Endodermal cell (in vitro differentiated cells): ENCODE measurements at places on chromosomes 12 and 14. TPM values are rescaled to one million over a fixed set of nuclear protein-coding genes. Genes with fewer than 3 reads are reported as not detected.

The AQP6 gene
- not detected in 2 replicates for total RNA-seq

The STAC3 gene
- 2.1 to 8.8 TPM (median 6.8 TPM) in 3 replicates for total RNA-seq

The KRT82 gene
- not detected in 3 replicates for total RNA-seq

The MAP3K9 gene
- total RNA-seq, result 30.0 and 34.1 TPM in 2 replicates

The BCL11B gene
- total RNA-seq, result 6.0 to 8.3 TPM (median 6.8 TPM) in 3 replicates

- H3K4me3 ChIP-seq, result no peak overlapping the region
- no peaks in the 10 kb centered on the region for H3K36me3 ChIP-seq
- no peak for DNase-seq
- H3K4me1 ChIP-seq, result no peaks in the 10 kb centered on the region
- H3K27me3 ChIP-seq, result no peaks in the 10 kb centered on the region
Observed at GRCh38 chr14:90730206-90730766, 85.9 kb downstream of the TTC7B start.

DNA sequence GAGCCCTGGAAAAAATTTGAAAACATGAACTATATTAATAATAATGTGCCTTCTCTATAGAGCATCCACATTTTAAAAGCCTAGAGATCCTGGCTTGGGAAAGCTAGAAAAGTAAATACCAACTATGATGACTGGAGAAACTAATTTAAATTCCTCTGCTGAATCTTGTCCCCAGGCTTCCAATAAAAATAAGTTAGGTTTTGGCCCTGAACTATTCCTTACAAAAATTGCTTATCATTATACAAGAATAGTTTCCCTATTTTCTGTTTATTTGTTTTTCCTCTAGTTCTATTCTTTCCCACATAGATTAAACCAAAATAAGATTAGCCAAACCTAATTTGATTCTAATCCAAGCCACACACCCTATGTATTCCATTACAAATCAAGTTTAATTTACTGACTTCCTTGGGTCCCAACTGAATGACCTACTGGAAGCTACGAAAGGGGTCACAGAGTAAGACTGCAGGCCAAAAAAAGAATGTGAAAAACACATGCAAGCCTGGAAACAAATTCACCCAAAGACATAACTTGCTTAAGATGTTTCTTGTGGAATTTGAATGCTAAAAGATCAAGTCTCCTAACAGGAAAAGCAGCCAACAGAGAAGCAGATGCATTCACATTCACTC, 133.0 kb downstream of the PAWR start:
- peaks cover 50% of the 10 kb centered on the region for H3K36me3 ChIP-seq
- H3K4me1 ChIP-seq, result no peaks in the 10 kb centered on the region
- H3K27me3 ChIP-seq, result no peaks in the 10 kb centered on the region
- DNase-seq, result no peak

DNA sequence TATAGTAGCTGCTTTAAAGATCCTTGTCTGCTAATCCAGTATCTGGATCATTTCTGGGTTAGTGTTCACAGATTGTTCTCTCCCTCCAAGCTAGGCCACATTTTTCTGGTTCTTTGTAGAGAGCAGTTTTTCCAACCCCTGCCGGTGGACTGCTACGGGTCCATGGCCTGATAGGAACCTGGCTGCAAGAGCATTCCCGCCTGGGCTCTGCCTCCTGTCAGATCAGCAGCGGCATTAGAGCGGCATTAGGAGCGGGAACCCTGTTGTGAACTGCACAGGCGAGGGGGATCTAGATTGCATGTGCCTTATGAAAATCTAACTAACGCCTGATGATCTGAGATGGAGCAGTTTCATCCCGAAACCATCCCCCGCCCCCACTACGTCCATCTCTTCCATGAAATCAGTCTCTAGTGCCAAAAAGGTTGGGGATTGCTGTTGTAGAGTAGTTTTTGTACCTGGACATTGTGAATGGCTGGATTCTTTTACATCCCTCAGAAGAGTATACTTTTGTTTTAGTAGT, 50.4 kb downstream of the MYRFL start:
- no peaks in the 10 kb centered on the region for H3K27me3 ChIP-seq
- no peaks in the 10 kb centered on the region for H3K4me1 ChIP-seq
- DNase-seq, result no peak
- H3K36me3 ChIP-seq, result no peaks in the 10 kb centered on the region
- no peak overlapping the region for H3K27ac ChIP-seq

DNA sequence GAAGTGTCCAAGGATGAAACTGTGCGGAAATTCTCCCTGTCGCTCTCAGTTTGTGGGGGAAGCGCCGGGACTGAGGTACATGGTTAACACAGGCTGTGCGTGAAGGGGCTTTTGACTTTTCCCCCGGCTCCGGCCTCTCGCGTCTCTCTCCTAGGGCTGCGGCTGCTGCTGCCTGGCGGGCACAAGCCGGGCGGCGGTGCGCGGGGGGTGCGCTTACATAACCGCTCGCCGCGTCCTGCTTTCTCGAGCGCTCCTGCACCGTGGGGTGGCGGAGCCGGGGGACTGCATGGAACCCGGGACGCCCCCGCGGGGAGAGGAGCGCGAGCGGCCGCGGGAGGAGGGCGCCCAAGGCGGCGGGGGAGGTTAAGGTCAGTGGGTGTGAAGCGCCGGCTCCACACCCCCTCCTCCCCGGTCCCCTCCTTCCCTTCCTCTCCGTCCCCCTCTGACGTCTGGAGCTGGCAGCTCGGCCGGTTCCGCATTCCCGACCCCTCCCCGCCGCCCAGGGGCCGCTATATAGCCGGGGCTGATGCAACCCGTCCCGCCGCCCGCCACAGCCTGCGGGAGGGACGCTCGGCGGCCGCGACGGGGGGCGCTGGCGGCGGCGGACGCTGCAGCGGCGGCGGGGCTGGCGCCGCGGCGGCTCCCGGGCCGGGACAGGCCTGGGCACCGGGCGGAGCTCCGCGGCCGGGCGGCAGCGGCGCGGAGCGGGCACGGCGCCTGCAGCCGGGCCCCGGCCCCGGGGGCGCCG, at the start of gene JDP2:
TSS of gene JDP2 (plus strand) at position 541 of the 748 bp plus-strand sequence. CDS start 9,899 bp downstream, outside the sequence.
- H3K27ac ChIP-seq, result peak within 1 kb of the TSS; percentile 27
- peaks cover 5% of the 10 kb centered on the region for H3K36me3 ChIP-seq
- DNase-seq, result peak; percentile 92
- peak within 1 kb of the TSS; percentile 80 for H3K4me3 ChIP-seq
- no peaks in the 10 kb centered on the region for H3K4me1 ChIP-seq

GRCh38 chr14:38083039-38083438, 124.7 kb upstream of the SSTR1 start:
- H3K27me3 ChIP-seq, result no peaks in the 10 kb centered on the region
- H3K36me3 ChIP-seq, result no peaks in the 10 kb centered on the region
- no peak overlapping the region for H3K4me3 ChIP-seq

DNA sequence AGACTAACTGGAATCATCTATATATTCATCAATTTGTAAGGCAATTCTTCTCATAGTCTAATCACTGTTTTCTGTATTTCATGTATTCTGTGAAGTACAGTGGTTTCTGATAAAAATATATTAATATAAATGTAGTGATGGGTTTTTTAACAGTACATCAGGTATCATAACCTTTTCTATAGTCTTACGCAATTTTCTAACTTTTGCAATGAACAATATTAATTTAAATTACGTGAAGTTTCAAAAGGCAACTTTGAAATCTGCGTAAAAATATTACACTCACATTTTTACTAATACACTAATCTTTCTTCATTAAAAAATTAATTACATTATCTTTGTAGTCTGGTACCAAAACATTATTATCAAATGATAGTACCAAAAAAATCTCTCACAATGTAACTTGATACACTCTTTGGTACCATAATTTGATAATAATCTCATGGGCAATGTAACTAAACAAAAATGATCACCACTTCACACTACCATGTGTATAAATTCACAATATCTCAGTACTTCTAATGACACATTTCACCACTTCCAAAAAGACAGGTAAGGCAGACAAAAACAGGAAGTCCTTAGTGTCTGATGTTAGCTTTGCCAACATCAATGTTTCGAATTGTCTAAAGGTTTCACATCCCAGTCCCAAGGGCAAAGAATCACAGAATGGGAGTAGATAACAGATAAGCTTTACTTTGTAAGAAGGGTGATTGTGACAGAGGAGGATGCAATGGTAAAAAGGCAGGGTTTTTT, 8.7 kb downstream of the DNAI7 start:
- H3K27ac ChIP-seq, result no peak overlapping the region
- no peaks in the 10 kb centered on the region for H3K4me1 ChIP-seq
- H3K27me3 ChIP-seq, result no peaks in the 10 kb centered on the region
- no peak overlapping the region for H3K4me3 ChIP-seq

GRCh38 chr12:6603095-6603567, 4.0 kb downstream of the CHD4 start:
- peak overlapping the region; percentile 59 for H3K27ac ChIP-seq
- DNase-seq, result peak; percentile 67
- peaks cover 4% of the 10 kb centered on the region for H3K4me1 ChIP-seq

- H3K27ac ChIP-seq, result no peak overlapping the region
- H3K4me1 ChIP-seq, result no peaks in the 10 kb centered on the region
Observed at GRCh38 chr14:27715561-27715960, 1051.0 kb upstream of the FOXG1 start.

DNA sequence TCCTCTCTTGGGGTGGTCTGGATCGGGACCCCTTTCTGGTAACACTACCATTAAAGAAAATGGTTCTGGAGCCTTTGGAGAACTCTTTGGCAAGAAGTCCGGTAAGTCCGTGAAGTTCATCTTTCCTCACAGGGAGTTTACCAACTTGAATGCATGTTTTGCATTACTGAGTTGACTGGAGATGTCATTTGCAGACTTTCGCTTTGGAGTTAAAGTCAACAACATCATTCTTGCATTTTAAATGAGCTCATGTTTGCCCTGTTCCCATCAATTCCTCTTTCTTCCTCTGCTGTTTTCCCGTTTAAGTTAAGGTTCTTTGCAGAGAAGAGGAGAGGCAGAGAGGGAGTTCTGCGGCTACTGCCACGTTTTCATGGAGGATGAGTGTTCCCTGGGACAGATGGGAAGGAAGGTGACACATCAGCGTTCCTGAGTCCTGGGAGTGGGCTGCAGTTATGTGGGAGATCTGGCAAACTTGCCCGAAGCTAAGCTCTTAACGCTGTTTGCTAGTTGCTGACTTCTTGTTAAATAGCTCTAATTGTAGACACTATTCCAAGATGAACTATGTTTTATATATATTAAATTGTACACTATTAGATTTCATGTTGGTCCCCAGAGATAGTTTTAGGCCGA, 18.8 kb upstream of the PRICKLE1 start:
- peaks cover 4% of the 10 kb centered on the region for H3K27me3 ChIP-seq
- peak; percentile 47 for DNase-seq
- peaks cover 2% of the 10 kb centered on the region for H3K4me1 ChIP-seq
- H3K4me3 ChIP-seq, result no peak overlapping the region
- H3K36me3 ChIP-seq, result no peaks in the 10 kb centered on the region
- H3K27ac ChIP-seq, result no peak overlapping the region

- DNase-seq, result no peak
- no peaks in the 10 kb centered on the region for H3K36me3 ChIP-seq
- H3K27me3 ChIP-seq, result no peaks in the 10 kb centered on the region
- H3K4me1 ChIP-seq, result no peaks in the 10 kb centered on the region
- H3K27ac ChIP-seq, result no peak overlapping the region
- H3K4me3 ChIP-seq, result no peak overlapping the region
Observed at GRCh38 chr14:71139294-71139946, 232.2 kb downstream of the PCNX1 start.

- DNase-seq, result no peak
- H3K4me3 ChIP-seq, result no peak overlapping the region
- peaks cover 58% of the 10 kb centered on the region for H3K36me3 ChIP-seq
- H3K27ac ChIP-seq, result no peak overlapping the region
- no peaks in the 10 kb centered on the region for H3K4me1 ChIP-seq
- no peaks in the 10 kb centered on the region for H3K27me3 ChIP-seq
Observed at GRCh38 chr12:48827026-48827425, 8.7 kb downstream of the CACNB3 start.

- H3K36me3 ChIP-seq, result no peaks in the 10 kb centered on the region
- DNase-seq, result peak; percentile 95
- H3K27ac ChIP-seq, result no peak overlapping the region
Observed at GRCh38 chr14:75561013-75561432, 17.4 kb upstream of the FLVCR2 start.

DNA sequence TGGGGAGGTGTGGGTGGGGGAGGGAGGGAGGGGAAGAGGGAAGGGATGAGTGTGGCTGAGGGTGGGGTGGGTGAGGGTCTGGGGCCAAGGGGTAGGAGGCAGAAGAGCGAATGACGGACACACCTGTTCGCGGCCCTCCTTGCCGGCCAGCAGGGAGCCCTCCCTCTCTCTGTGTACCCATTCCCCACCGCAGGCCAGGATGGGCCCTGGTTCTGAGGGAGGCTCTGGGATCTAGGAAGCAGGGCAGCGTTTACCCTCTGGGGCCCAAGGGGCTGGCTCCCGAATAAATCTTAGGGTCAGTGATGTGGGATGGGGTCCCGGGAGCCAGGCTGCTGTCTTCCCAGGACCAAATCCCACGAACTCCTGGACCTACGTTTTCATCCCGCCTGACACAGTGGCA, 46.0 kb upstream of the ESRRB start:
- H3K36me3 ChIP-seq, result no peaks in the 10 kb centered on the region
- peaks cover 22% of the 10 kb centered on the region for H3K27me3 ChIP-seq
- no peaks in the 10 kb centered on the region for H3K4me1 ChIP-seq

- no peak for DNase-seq
- H3K4me1 ChIP-seq, result no peaks in the 10 kb centered on the region
- H3K27ac ChIP-seq, result no peak overlapping the region
- H3K27me3 ChIP-seq, result no peaks in the 10 kb centered on the region
- no peak overlapping the region for H3K4me3 ChIP-seq
Observed at GRCh38 chr12:870378-870777, 79.1 kb downstream of the RAD52 start.

DNA sequence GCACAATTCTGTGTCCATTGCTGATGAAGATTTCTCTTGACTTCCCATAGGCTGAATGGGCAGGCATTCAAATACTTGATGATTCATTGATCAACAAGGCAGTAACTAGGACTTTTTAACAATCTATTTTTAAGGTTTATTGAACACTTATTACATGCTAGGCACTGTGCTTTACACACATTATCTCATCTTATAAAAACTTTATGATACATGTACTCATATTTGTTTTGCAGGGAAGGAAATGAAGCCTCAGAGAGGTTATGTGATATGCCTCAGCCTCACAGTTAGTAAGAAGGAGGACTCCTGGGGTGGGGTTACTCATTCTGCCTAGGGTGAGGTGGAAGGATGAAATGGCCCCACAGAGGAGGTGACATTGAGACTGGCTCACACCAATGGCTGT, 12.9 kb upstream of the EMP1 start:
- peak; percentile 26 for DNase-seq
- no peaks in the 10 kb centered on the region for H3K36me3 ChIP-seq
- H3K4me3 ChIP-seq, result no peak overlapping the region
- H3K27ac ChIP-seq, result no peak overlapping the region

DNA sequence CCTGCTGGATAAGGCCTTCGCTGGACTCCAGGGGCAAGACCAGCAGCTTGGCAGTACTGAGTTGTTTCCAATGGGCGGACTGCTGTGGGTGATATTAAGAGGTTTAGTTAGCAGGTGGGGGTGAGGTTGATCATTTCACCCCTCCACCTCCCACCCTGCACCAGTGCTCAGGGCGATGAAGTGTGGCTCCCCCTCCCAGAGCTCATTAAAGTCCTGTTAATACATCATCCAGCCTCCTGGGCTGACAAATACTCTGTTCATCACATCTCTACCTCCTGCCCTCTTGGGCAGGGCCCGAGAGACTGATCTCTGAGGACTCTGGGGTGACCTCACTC, 2.4 kb upstream of the FIGNL2 start:
- peaks cover 16% of the 10 kb centered on the region for H3K27me3 ChIP-seq
- no peak overlapping the region for H3K4me3 ChIP-seq
- DNase-seq, result peak; percentile 61

- no peak overlapping the region for H3K4me3 ChIP-seq
- no peaks in the 10 kb centered on the region for H3K27me3 ChIP-seq
- peaks cover 8% of the 10 kb centered on the region for H3K4me1 ChIP-seq
- H3K36me3 ChIP-seq, result peaks cover 15% of the 10 kb centered on the region
Observed at GRCh38 chr12:53594897-53595615, 31.1 kb downstream of the ATF7 start.
